NCI-H1048 (cell line): ENCODE measurements at places on chromosomes 16 and 17.

GRCh38 chr16:13554005-13554404 is 365.9 kb upstream of the ERCC4 start:
- no peak for DNase-seq

DNA sequence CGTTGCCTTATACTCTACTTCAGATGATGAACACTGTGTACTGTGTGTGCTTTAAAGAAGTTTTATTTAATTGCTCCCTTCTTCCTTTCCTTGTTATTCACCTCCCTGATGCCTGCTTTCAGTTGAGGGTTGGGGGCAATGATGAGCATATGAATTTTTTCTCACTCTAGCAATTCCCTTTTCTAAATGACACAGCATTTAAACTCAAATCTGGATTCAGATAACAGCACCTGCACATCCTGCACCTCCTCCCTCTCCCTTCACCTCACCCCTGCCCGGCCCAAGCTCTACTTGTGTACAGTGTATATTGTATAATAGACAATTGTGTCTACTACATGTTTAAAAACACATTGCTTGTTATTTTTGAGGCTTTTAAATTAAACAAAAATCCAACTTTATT is 13.0 kb upstream of the PNPO start:
- no peak for DNase-seq

GRCh38 chr16:17529982-17530760 is 59.4 kb upstream of the XYLT1 start:
- DNase-seq = no peak

DNA sequence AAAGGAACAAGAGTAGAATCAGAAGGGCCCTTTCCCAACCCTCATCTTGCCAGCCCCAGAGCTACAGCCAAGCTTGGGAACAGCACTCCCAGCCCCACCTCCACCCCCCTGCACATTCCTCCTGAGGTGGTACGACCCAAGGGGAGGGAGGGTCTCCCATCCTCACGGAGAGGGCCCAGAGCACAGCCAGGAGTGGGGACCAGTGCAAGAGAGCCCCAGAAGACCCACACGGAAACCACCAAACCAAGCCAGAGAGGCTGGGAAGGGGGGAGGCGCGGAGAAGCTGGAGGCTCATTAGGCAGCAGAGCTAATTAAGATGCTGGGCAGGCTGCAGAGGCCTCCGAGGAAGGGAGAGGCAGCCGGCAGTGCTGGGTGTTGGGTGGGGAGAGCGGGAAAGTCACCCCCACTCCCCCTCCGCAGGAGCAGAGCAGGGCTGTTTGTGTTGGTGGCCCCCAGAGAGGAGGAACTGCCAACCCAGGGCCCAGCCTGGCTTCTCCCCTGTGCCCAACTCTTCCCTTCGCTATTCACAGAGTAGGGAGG is 2.4 kb downstream of the CACNB1 start:
- DNase-seq = no peak

GRCh38 chr16:79714440-79714839 is 113.9 kb upstream of the MAF start:
- no peak for DNase-seq
